ENCODE measurements at places on chromosomes 11 and 22. TPM values are rescaled to one million over a fixed set of nuclear protein-coding genes. Genes with fewer than 3 reads are reported as not detected.

DNA sequence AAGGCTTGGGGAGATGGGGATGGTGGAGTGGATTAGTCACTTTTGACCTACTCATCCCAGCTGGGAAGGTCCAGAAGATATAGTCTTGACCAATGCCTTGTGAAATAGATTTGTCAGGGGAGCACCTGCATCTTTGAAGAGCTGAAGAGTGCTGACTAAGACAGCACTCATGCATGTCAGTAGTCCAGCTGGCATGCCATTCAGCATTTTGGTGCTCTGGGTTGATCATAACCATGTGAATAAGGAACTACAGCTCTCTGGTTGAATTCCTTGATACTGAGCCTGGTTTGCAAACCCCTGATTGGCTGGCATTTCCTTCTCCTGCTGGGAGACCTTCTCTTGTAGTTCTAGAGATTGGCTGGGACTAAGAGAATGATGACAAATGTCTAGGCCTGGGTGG, 106.8 kb upstream of the ALX4 start:
- no peak for DNase-seq

DNA sequence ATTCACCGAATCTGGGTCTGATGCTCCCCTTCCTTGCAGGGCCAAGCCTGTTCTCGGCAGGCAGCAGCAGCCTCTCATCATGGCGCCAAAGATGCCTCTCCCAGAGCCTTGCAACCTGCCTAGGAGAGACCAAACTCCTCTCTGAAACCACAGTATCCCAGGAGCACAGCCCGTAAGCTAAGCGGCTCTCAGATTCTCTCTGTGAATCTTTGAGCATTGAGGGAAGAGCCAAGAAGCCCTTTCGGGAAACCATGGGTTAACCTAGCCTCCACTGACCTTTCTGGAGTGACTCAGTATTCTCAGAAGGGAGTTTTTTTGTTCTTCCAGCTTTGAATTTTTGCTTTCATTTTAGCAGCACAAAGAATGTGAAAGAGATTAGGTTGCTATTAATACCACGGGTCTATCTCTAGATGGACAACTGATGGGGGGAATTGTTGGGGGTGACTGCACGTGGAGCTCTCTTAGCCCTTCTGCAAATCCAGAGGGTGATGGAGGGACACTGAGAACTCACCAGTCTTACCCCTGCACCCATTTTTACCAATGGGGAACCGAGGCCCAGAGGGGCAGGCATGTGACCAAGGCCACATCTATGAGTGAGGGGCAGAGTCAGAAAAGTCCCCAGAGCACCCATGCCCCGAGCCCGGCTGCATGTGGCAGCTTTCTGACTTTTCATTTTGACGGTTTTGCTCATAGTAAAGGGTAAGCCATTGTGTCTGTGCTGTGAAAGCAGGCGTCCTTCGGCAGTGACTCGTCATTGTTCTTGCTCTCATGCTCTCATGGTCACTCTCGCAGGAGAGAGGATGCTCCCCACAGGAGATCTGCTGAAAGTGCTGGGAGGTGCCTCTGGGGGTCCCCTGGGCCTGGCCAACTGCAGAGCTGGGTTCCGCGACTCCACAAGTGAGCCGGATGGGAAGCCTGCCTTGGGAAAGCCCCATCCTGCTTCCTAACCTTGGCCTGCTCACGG, 36.0 kb downstream of the IRAG1 start:
- no peak for DNase-seq

- DNase-seq, result peak; percentile 7
Observed at GRCh38 chr11:107176148-107177105, 158.2 kb upstream of the GUCY1A2 start.

GRCh38 chr22:32628628-32629572, 154.3 kb downstream of the FBXO7 start:
- DNase-seq, result no peak

- DNase-seq, result no peak
Observed at GRCh38 chr11:69859275-69859934, 40.2 kb upstream of the FGF3 start.

GRCh38 chr11:22890227-22890626, 30.0 kb upstream of the CCDC179 start:
- DNase-seq, result no peak

- DNase-seq, result no peak
Observed at GRCh38 chr11:105152560-105152959, 13.0 kb upstream of the CARD18 start.

DNA sequence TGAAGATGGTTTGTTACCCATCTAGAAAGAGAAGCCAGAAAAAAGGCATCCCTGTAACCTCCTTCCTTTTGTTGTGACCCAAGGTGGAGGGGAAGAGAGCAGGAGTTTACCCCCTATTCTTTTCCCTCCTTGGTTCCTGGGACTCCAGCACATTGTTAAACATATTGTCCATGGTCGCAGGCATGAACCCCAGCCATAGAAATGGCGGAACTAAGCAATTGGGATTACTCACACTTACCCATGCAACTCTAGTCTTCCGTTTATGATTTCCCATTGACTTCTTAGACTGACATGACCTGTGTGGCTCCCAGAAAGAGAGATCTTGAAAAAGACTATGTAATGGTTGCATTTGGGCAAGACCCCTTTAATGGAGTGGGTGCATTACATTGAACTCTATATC, 45.4 kb downstream of the OR4C46 start:
- no peak for DNase-seq

GRCh38 chr11:2482204-2482603, 37.4 kb downstream of the KCNQ1 start:
- no peak for DNase-seq

- peak; percentile 92 for DNase-seq
Observed at GRCh38 chr22:41401781-41402648, 20.3 kb downstream of the TEF start.

DNA sequence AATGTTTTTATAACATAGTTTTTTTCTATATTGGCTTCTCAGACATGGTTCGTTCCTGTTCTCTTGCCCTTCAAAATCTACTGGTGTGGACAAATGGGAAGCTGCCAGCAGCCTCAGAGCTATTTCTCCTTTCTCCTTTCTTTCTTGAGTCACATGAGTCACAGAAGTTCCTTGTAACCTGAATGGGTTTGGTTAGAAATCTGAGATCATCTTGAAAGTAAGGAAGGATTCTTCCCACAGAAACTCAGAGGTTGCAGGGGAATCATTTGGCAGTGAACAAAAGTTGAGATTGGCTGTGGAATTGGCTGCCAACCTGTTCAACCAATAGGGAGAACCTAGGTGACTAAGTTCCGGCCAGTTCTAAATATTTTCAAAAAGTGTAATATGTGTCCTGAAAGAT, 12.5 kb downstream of the PLET1 start:
- DNase-seq, result no peak

DNA sequence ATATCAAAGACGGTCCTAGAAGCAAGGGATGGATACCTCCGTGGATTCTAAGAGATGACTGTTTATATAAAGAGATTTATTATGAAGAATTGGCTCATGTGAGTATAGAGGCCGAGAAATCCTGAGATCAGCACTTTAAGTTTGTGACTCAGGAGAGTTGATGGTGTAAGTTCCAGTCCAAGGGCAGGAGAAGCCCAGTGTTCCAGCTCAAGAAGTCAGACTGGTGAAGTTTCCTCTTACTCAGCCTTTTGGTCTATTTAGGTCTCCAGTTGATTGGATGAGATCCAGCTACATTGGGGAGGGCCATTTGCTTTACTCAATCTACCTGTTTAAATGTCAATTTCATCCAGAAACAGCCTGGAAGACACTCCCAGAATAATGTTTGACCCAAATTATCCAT, 45.1 kb downstream of the TSPAN18 start:
- DNase-seq, result no peak

DNA sequence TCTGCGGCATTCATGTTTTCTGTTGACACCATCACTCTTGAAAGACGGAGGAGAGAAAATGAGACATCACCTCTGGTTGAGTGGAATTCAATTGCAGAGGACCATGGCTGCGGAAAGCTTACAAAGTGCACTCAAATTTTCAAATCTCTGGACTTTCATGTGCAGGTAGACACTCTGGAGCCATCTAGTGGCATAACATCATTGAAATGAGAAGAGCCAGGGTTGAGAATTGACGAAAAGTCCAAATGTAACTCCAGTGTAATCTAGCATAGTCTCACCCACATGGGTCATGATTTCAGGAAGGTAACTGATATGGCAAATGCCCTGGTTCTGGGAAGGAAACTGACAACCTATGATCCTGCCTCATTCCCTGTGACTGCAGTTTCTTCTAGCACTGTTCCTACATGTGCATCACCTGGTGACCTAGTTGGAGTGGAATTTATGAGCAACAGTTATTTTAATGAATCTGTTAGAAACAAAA, 687.8 kb downstream of the KCNA4 start:
- no peak for DNase-seq

GRCh38 chr11:126123686-126124085, 61.0 kb upstream of the CDON start:
- no peak for DNase-seq

DNA sequence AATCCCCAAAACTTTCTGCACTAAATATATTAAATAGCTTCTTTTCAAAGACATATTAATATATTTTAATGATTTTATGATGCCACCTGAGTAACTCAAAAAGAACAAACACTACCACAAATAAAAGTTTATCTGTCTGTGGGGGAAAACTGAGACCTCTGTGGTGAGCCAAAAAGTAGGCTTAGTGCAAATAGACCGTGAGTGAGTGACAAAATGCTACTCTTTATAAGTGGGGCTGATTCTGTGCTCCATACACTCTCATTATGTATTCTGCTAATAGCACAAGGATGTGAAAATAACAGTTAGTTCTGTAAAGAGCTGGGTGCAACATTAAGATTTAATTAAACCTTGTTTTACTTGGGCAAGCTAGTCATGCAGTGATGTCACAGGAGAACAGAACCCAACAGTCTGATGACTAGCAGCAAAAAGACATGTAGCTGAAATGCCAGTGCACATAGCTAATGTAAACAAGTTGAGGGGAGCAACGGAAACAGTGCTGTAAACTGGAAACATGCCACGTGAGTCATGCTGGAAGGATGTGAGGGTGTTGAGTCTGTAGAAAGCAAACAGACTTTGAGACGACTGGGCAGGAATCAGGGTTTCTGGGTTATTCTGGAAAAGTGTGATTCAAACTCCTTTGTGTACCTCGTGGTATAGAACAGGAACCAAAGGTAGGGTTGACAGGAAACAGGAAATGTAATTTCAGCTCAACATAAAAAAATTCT, 1130.4 kb downstream of the LRRC4C start:
- DNase-seq, result peak; percentile 55

DNA sequence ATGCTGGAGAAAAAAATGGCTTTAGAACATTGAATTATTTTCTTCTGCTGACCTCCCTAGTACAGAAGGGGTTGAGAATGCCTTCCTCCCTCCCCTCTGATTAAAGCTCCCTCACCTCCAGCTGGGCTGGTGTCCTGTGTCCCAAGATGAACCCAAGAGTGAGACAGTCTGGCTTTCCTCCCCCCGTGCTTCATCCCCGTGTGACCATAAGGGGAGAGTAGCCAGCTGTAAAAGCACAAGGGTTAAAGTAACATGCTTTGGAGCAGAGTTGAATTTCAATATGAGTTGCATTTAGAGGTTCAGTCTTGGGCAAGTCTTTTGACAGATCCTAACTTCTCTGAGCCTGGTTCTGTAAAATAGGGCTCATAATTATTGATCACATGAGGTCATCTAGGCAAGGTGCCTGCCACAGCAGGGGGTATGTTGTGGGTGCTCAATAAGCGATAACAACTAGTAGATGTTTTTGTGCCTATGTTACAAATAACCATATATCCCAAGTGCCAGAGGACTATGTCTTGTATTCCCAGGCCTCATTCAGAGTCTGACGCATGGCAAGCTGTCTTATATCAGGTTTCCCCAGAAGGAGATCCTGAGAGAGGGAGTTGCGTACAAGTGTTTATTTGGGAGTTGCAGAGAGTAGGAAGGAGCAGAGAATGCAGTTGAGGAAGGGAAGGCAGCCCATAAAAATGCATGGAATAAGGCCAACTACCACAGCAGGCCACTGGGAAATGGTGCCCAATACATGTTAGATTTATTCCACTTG, 4.1 kb downstream of the PRG2 start:
- no peak for DNase-seq

DNA sequence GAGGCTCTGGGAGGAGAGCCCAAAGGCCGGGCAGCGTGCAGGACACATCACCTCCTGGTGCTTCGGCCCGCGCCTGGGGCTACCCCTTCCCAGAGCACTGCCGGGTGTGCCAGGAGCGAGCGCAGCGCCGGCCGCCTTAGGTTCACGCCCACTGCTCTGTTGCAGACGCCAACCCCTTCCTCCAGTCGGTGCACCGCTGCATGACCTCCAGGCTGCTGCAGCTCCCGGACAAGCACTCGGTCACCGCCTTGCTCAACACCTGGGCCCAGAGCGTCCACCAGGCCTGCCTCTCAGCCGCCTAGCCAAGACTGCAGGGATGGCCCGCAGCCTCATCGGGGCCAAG, 79.0 kb downstream of the MED15 start:
- DNase-seq, result peak; percentile 61

- DNase-seq, result peak; percentile 95
Observed at GRCh38 chr22:46754110-46754799, 8.2 kb upstream of the TBC1D22A start.

GRCh38 chr11:12749442-12749841, 75.2 kb downstream of the TEAD1 start:
- DNase-seq, result no peak

GRCh38 chr11:108370990-108371389, 96.3 kb downstream of the C11orf65 start:
- DNase-seq, result no peak

Gene POU2AF3
- total RNA-seq, result 1.1 TPM

Gene MUC15
- 4.0 TPM for total RNA-seq

Gene CYTH4
- total RNA-seq, result 1.5 TPM

Gene MN1
- total RNA-seq, result 0.60 TPM

Gene TSSC4
- total RNA-seq, result 16.8 TPM

Gene ANO1
- 1.8 TPM for total RNA-seq

All from pancreas (tissue), 10 donors.